Fibroblast of skin of left biceps (primary cell): ENCODE measurements at places on chromosomes 16 and 17.

GRCh38 chr16:85662482-85662812 is 26.3 kb downstream of the GINS2 start:
- no peak for DNase-seq

- DNase-seq, result peak; percentile 46
Observed at GRCh38 chr17:50686494-50687199, 21.1 kb downstream of the ANKRD40 start.

DNA sequence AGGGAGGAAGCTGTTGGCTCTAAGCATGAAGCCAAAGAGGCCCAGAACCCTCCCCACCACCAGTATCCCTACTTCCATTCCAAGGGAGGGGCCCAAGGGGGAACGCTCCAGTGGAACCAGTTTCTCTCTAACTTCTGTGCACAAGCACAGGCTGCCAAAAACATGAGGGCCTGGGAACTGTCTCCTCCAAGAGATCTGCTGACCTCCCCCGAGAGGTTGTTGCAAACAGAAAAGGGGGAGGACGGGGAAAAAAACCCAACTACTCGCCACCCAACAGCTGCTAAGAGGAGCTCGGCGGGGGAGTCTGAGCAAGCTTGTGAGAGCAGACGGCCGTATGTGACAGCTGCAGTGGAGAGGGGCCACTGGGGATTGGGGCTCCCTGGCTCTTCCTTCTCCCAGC is 15.7 kb upstream of the SLC35B1 start:
- DNase-seq, result no peak

DNA sequence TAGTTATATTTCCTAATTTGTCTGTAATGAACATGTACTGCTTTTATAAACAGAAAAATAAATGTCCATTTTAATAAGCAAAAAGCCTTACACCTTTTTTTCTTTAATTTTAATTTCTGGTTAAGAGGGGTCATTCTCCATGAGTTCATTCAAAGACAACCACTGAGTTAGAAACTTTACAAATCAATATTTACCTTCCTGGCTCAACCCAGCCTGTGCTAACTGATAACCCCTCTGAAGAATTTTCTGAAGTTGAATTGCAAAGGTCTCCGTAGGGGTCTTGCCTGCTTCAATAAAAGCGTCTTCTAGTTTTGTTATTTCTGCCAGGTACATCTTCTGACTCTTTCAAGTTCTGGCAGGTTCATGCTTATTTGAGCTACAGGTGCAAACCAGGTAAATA is 440.4 kb upstream of the SALL1 start:
- DNase-seq, result no peak

DNA sequence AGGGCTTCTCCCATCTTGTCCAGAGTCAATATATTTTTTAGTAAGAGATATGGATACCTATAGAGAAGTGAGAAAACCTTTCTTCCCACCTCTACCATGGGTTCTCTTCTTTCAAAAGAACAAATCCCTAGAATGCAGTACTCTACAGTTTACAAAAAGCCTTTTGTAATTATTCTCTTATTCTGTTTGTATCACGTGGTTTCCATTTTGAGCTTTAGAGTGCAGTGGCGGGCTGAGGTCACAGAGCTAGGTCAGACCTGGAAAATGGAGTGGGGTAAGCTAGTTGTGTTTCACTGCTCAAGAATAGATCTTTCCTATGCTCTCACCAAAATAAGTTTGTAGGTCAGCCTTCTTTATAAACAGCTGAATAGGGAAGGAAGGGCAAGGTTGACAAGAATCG is 85.3 kb upstream of the MAF start:
- DNase-seq, result no peak

DNA sequence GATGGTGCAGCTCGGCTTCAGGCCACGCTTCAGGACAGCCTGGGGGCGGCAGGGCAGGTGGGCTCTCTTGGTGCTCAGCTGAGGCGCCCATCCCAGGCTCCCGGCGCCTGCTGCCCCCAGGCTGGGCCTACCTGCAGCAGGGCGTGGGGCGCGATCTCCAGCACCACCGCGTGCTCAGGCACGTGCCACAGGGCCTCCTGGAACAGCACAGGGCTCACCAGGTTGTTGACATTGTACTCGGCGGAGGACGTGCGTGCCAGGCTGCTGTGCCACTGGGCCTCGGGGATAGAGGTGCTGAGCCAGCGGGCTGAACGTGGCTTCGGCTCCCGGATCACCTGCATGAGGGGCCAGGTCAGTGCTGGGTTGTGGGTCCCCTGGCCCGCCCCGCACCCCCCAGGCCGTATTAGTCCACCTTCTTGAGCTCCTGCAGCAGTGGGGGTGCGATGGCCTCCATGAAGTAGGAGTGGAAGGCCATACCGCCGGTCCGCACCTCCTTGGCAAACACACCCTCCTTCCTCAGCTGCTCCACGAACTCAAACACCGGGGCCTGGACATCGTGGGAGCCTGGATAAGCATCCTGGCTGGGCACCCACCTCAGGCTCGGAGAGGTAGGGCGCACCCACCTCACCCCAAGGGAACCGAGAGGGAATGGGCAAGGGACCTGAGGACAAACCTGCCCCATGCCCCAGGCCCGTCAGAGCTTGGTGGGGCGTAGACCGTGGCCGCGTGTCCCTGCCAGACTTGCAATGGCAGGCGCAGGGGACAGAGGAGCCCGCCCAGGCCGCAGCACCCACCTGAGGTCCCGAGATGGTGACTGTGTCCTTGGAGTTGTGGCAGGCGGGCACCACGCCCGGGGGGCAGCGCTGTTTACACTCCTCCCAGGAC is 9.0 kb downstream of the FASN start:
- DNase-seq, result no peak

DNA sequence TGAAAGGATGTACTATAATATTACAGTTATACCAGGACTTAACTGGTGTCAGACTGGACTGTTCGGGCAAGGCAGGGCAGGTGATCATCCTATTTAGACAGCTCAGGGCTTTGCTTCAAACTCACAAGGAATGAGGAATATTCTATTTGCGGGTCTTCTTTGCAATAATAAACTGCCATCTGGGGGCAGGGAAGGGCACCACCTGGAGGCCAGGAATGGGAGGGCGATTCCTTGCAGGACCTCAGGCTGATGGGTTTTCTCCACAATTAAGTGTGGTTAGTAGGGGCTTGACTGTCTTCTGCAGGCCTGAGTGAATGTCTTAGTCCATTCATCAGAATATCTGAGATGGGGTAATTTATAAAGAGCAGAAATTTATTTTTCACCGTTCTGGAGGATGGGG is 424.1 kb downstream of the CA10 start:
- DNase-seq, result no peak

DNA sequence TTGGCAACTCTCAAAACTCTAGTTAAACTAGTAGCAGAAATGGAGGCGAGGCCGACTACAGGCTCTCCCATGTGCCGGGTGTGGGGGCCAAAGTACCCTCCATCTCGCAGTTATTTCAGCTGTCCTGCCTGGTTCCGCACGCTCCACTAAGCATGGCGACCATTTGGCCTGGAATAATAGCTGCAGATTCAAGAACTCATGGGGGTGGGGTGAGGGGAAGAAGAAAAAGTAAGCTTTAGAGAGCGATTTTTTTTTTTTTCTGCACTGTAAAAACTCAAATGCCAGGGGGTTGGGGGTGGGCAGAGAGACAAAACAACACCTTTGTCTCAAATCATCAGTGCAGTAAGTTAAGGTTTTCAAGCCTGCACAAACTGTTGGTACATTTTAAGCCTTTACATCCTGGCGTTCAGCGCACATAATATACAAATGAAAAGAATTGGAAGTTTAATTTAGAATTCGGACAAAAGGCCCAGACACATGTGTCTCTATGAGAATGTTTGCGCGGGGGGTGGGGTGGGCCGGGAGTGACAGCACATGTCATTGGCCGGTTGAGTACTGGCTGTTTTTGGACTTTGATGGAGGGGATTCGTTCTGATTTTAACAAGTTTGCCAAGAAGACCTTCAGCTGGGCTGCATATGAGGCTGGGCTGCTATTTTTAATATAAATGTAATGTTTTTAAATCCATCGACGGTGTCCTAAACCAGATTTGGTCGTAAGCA is 694.7 kb upstream of the SALL1 start:
- no peak for DNase-seq

DNA sequence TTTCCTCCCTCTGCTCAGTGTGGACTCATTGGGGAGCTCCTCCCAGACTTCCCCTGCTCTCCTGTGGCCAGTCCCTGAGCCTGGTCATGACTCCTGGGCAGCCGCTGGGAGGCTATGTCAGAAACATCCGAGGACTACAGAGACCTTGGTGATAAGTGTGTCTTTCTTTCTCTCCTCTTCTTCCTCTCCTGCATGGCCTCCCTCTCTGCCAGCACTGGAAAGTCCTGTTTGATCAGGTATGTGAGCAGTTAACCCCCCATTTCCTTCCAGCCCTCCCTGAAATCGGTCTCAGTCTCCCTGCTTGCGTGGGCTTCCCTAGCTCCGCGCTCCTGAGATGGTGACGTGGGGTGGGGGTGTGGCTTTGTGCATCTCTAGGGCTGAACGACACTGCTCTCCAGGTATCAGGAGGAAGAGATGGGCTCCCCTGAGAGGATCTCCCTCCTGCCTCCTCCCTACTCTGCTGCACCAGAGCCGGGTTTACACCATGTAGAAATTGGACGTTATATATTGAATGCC is 2.1 kb downstream of the RHBDL3 start:
- DNase-seq, result no peak
